Central memory CD4-positive, alpha-beta T cell (primary cell): ENCODE measurements at places on chromosomes 13 and 19.

GRCh38 chr13:101408992-101409656 is 7.2 kb downstream of the NALCN start:
- DNase-seq: no peak

DNA sequence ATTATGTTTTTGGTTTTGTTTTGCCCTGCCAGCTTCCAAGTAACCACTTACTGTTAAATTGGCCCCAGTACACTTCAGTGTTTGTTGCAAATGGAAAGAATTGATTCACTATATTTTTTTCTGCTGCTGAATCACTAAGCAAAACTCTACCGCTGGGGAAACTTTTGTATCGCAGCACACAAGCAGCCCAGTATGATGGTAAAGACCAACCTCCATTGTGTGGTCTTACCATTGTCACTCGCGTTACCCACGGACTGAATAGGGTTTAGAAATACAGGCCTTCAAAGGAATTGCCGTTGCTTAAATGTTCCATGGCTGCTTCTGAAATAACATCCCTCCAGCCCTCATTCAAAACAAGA is 7.9 kb downstream of the SPATA13 start:
- no peak for DNase-seq

DNA sequence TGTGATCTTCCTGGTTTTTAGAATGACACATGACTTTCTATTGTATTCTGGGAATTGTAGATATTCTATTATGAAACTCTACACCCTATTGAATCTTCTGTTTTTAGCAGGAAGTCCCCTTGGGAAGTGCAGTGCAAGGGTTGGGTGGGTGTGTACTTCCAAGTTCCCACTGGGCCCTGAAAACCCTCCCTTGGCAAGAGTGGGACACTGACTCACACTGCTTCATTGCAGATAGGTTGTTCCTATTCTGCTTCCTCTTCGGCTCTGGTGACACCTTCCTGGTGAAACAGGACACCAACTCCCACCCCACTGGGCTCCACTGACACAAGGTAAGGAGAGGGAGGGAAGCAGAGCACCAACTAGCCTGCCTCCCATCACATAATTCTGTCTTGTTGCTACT is 121.8 kb downstream of the KCTD12 start:
- DNase-seq: no peak

DNA sequence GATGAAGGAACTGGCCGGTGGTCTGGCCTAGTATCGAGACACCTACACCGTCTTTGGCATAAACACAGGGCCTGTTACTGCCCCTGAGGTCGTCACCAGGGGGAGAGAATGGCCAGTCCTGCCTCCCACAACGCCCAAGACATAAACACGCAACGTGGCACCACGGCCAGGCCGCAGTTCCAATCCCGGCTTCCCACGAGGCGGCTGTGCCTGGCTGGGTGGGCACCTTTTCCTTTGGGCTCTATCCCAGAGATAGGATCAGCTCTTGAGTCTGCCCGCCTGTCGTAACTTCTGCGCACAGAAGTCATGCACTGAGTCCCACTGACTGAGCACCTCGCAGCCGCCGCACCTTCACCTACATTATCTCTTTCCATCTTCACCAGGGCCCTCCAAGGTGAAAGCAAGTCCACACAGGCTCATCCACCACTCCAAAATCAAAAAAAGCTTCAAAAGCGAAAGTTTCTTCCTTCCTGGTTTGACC is 1.1 kb downstream of the MIER2 start:
- DNase-seq: no peak

DNA sequence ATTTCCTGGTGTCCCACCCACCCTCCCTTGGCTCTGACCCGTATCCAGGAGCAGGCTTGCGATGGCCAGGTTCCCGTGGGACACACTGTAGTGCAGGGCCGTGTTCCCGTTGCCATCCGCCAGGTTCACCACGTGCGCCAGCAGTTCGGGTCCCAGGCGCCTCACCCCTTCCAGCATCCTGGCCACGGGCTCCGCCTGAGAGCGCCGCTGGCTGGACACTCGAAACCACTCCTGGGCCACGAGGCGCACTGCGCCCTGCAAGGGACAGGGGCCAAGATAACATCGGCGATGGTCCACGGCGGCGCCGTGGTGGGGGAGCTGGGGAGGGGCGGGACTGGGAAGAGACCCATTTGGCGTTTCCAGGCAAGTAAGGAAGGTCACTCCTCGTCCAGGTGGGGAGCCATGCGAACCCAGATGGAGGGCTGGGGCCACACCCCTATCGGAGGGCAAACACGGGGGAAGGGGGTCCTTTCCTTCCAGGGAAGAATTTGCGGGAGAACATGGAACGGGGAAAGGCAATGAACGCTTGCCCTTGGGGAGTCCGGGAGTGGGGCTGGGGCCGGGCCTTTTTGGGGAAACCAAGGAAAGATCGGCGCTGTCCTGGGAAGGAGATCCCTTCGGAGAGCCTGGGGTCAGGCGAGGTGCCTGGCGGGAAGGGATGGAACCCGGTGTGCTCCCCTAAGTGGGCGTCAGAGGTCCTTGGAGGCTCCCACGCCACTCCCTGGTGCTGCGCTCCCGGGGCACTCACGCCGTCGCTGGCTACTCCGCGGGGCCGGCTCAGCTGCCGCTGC is 9.9 kb downstream of the KANK3 start:
- no peak for DNase-seq

DNA sequence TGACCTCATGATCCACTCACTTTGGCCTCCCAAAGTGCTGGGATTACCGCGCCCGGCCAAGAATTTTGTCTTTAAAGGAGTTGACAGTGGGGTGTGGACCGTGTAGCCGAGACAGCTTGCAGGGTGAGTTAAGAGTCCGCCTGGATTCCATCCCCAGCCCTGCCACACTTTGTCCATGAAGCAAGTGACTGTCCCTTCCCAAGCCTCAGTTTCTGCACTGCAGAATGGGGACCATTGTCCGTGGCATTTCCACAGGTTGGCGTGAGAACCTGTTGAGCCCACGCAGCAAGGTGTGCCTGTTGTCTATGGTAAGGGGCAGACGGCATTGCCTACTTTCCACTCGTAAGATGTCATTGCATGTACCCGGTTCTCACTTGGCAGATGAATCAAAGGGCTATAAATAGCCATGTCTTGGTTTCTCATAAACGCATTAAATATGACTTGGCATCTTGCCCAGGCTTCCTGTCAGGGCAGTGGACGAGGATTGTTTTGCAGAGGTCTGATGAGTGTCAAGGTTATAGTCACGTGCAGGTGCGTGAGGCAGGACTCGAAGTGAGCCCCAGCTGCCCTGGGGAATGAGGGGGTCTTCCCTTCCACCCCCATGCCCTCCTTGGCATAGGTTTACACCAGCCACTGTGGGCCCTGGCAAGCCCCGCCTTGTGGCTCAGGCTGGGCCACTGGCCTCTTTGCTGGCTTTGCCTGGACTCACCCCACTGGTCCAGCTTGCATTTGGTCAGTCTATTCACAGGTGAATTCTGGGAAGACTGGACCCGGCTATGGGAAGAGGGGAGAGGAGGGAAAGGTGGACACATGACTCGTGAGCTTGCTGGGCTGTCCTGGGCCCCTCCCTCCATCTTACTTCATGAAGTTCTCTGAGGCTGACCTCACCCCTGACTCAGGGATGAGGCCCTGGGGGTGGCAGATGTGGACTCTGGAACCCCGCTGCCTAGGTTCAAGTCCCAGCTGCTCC is 14.6 kb downstream of the FAM187B start:
- peak; percentile 93 for DNase-seq

- no peak for DNase-seq
Observed at GRCh38 chr13:111315347-111315995, 5.0 kb upstream of the TEX29 start.

DNA sequence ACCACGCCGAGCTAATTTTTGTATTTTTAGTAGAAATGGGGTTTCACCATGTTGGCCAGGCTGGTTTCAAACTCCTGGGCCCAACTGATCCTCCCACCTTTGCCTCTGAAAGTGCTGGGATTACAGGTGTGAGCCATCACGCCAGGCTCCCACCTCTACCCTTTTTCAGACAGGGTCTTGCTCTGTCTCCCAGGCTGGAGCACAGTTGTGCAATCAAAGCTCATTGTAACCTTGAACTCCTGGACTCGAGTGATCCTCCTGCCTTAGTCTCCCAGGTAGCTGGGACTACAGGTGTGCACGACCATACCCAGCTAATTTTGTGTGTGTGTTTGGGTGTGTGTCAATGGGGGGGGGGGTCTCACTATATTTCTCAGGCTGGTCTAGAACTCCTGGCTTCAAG is 1.7 kb downstream of the RASGRP4 start:
- DNase-seq: no peak

- no peak for DNase-seq
Observed at GRCh38 chr19:47411101-47411500, 8.2 kb downstream of the MEIS3 start.
